AG04449 (cell line): ENCODE measurements at places on chromosomes 7 and 10.

DNA sequence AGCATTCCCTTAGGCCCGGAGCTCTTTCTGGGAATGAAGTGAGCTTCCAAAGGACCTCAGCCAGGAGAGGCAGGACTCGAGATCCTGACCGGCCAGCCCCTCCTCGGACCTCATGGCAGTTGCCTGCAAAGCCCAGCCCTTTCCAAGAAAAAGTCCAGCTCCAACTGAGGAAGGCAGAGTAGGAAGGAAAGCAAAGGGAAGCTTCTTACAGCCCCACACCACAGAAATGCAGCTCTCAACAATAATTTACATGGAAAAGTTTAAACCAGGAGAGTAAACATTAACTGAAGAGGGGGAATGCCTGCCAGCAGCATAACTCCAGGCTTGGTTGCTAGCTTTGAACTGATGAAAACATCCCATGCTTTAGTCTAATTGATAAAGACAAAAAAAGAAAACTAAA, 153.9 kb upstream of the PFKP start:
- DNase-seq, result no peak

DNA sequence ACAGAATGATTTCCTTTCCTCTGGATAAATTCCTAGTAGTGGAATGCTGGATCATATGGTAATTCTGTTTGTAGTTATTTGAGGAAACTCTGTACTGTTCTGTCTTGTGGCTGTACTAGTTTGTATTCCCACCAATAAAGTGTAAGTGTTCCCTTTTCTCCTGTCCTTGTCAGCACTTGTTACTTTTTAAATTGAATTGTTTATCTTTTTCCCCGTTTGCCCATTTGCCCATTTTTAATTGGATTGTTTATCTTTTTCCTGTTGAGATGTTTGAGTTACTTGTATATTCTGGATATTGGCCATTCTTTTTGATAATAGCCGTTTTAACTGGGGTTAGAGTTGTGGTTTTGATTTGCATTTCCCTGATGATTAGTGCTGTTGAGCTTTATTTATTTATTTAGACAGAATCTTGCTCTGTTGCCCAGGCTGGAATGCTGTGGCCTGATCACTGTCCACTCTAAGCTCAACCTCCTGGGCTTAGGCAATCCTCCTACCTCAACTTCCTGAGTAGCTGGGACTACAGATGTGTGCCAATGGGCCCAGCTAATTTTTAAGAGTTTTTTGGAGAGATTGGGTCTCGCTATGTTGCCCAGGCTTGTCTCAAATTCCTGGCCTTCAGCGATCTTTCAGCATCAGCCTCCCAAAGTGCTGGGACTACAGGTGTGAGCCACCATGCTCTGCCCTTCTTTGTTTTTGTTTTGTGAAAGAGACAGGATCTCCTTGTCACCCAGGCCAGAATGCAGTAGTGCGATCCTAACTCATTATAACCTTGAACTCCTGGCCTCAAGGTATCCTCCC, 23.0 kb downstream of the BMPR1A start:
- no peak for DNase-seq

DNA sequence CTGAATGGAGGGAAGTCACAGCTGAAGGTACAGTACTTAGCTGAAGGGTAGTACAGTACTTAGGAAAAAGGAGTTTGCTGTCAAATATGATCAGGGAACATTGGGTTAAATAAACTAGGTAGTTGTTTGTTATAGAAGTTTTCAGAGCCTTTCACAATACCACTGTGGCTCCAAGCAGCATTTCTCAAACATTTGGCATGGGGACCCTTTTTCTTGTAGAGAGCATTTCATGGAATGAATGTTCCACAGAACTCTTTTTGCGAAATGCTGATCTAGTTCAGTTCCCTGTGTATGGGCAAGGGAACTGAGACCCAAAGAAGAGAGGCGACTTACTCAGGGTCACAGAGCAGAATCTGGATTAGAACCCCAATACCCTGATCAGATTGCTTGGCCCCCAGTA, 31.5 kb upstream of the DDX50 start:
- no peak for DNase-seq

GRCh38 chr10:91036807-91037411, 116.0 kb upstream of the ANKRD1 start:
- DNase-seq, result no peak

DNA sequence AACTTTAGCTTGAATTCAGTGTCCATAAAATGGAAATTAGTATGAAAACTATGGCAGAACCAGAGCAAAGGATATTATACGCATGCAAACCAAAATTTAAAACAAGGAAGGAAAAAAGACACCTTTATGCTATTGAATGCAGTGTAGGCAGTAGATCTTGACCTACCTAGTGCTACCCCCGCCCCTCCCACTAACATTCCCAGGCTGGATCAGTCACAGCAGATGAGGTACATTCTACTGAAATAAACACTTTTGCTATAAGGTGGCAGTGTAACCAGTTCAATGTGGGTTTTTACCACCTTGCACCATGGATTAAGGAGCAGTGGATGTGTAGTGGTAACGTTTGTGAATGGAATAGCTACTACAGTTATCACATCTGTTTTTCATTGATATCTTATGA, 27.9 kb downstream of the SRI start:
- no peak for DNase-seq

GRCh38 chr10:61460835-61461234, 7.7 kb upstream of the TMEM26 start:
- no peak for DNase-seq
